ENCODE measurements at places on chromosomes 12 and 14. TPM values are rescaled to one million over a fixed set of nuclear protein-coding genes. Genes with fewer than 3 reads are reported as not detected.

GRCh38 chr12:27802511-27802910, 22.5 kb upstream of the MANSC4 start:
- no peak for DNase-seq

DNA sequence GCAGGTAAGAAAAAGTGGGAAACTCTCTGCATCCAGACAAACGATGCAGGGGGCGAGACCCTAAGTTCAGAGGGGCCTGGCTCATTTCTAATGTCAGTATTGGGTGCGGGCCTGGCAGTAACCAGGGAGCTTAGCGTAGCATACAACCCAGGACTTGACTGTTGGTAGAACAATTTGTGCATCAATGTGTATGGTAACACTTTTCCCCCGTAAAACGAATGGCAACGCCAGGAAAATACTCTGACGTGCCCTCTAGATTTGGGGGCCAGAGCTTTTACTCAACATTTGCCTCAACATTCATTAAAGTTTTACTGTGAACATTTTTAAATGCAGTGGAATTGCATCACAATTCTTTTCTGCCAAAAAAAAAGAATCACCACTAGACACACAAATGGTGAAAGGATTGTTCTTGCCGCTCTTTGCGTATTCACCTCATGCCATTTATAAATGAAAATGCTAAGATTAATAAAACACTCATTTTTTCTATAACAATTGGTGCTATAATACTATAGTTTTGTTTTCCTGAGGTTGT, 867 bp downstream of the RHOJ start:
- DNase-seq: no peak

GRCh38 chr12:104317538-104318210, 14.1 kb downstream of the EID3 start:
- DNase-seq: no peak

The NUP37 gene
- 23.4 TPM for total RNA-seq

DNA sequence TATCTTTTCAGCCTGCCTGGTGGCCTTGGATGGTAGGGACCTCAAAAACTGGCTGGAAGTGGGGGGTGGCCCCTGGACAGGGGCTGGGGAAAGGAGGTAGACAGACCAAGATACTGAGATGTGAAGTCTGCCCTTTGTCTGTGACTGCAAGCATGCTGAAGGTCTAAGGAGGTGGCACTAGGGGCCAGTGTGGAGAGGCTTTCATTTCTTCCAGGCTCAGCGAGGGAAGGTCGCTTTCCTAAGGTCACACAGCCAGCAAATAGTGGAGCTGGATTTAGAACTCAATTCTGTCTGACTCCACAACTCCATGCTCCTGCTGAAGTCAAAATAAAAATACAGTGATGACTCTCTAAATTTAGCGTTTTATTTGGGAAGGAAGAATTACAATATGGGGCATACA, 11.3 kb upstream of the PLBD2 start:
- no peak for DNase-seq

GRCh38 chr14:36227344-36227743, 50.8 kb upstream of the PTCSC3 start:
- no peak for DNase-seq

- no peak for DNase-seq
These were observed 340.6 kb downstream of the SEC23A start for GRCh38 chr14:38762426-38762825.

DNA sequence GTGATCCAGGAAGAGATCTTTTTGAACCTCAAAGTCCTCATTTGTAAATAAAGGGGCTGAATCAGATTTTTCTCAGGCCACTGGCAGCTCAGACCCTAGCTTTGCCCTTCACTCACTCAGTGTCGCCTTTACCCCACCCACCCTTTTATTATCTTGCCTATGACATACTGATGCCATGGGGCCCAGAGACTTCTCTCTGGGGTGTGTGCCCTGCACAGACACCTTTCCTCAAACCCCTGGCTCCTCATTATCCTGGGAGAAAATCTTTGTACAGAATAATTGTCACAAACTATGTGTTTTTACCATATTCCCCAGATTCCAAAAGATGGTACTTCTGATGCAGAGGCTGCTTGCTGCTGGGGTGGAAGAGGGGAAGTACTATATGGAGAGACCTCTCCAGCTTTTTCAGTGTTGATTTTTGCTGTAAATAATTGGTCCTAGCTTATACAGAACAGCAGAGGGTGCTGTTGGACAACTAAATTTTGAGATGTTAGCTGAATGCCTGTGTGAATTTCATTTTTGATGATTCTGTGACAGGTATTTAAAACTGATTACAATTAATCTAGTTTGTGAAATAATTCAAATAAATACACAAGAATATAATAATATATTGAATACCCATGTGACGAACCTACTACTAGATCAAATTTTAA, 53.9 kb upstream of the DCD start:
- DNase-seq: no peak

The CIT gene
- 4.1 TPM for total RNA-seq

The VWF gene
- total RNA-seq: 173 TPM

- DNase-seq: no peak
These were observed 332.6 kb downstream of the AEBP2 start for GRCh38 chr12:19771858-19772257.

DNA sequence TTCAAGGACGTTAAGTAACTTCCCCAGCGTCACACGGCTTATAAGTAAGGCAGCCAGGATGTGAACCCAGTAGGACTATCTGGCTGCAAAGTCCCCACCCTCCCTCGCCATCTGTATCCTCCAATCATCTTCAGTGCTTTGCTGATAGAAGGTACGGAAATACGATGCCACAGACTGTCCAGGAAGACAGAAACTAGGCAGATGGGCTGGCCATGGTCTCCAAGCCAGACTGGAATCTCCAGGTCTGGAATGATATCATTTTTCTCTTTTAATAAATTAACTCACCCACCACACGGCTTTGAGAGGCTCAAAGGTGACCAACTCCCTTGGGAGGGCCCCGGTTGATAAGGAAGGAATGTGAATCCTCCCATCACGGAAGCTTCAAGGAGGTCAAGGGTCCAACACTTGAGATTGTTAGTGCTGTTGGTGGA, 16.3 kb upstream of the BDKRB1 start:
- no peak for DNase-seq

- no peak for DNase-seq
These were observed 890 bp upstream of the KIF26A start for GRCh38 chr14:104137297-104138097.

The SERPINA9 gene
- total RNA-seq: not detected

GRCh38 chr12:113382206-113382605, 21.5 kb downstream of the SDS start:
- DNase-seq: no peak

GRCh38 chr14:50040401-50040775, 76.0 kb downstream of the VCPKMT start:
- no peak for DNase-seq

GRCh38 chr12:10001171-10001776, 2.4 kb upstream of the CLEC1B start:
- DNase-seq: no peak

The GUCY2C gene
- not detected for total RNA-seq

DNA sequence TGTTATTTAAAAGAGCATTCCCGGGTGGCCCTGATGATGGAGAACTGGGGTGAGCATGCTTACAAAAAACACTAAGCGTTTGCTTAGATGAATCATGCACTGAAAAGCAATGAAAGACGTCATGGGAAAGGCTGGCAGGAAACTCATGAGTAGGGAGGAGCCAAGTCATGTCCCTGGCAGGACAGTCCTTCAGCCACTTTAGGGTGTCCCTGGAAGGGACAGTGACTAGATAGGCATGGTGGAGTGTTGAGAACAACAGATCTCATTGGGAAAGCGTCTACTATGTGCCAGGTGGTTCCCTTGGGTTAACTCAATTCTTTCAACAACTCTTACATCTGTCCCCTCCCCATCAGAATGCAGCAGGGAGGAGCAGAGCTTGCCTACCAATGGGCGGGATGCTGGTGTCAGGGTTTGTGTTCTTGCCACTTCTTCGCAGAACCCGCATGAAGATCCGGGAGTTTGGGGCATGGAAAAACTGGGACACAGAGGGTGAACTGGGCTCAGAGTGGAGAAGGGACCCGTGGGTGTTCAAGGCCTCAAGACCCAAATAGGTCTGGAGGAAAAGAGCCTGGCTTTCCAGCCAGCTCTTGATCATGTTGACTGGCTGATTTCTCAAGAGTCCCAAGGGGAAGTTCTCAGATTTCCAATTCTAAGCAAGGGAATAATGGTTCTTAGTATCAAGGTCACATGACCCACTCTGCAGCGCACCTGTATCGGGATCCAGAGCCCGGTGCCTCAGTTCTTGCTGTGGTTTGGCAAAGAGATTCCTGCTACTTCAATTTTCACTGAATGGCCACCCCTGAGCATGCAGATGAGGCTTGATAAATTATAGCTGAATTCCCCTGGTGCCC, 653.9 kb upstream of the TBX3 start:
- DNase-seq: peak; percentile 68

The RIN3 gene
- 27.3 TPM for total RNA-seq

The KRT6A gene
- total RNA-seq: 28.7 TPM

- no peak for DNase-seq
These were observed 54.1 kb downstream of the AK7 start for GRCh38 chr14:96445844-96446710.

The FBXL14 gene
- total RNA-seq: 12.8 TPM

All from ureter (tissue), 1 donor.